ENCODE measurements at places on chromosomes 1 and 21. TPM values are rescaled to one million over a fixed set of nuclear protein-coding genes. Genes with fewer than 3 reads are reported as not detected.

Gene KCNK1
- not detected for total RNA-seq

Gene ERO1B
- total RNA-seq = 16.2 TPM

Gene RSRP1
- 472 TPM for total RNA-seq

Gene GBP6
- 0.22 TPM for total RNA-seq

All from CD8-positive, alpha-beta T cell (primary cell).